ENCODE measurements at places on chromosomes 7 and 10.

DNA sequence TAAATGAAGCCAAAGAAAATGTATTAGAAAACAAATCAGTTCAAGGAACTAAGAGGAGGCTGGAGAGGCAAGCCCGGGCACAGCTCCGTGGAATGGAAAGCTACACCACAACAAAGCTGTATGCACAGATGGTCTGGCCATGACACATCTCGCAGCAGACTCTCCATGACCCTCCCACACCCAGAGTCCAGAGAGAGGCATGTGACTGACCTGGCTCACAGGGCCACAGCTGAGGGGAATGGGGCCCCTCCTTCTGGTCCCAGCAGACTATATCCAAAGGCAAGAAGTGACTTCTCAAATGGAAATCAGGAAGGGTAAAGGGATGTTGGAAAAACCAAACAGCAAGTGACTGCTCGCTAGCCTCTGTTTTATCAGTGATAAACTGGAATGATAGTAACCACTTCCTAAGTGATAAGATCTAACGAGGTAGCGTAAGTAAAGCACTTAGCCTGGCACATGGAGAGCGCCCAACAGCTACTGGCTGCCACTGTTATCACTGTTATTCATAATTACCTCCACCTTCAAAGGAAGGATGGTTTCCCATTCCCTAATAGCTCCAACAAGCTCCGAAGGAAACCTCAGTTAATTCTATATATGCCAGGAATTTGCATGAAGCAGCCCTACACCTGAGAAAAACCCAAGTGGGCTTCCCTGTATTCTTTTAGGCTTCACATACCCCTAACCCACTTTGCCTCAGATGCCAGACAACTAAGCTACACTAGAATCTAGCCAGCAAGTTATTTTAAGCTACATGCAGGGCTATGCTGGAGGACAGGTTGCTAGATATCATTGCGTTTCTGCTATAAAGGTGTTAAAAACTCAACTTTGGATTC lies 8.4 kb downstream of the OSBPL3 start:
- DNase-seq: no peak

DNA sequence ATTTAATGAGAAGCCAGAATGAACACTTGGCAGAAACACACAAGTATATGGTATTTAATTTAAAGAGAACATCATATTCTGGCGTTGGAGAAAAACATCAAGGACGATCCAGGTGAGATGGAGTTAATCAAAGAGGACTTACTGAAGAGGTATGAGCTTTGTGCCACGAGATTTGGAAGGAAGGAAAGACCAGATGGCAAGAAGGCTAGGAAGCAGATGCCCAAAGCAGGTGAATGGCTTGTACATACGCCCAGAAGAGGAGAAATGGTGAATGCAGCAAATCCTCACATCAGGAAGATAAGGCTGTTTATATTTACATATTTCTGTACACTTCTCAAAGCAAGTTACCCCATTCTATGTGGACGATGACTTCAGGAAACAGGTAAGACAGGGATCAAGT lies 163.9 kb upstream of the PLXNA4 start:
- DNase-seq: no peak

DNA sequence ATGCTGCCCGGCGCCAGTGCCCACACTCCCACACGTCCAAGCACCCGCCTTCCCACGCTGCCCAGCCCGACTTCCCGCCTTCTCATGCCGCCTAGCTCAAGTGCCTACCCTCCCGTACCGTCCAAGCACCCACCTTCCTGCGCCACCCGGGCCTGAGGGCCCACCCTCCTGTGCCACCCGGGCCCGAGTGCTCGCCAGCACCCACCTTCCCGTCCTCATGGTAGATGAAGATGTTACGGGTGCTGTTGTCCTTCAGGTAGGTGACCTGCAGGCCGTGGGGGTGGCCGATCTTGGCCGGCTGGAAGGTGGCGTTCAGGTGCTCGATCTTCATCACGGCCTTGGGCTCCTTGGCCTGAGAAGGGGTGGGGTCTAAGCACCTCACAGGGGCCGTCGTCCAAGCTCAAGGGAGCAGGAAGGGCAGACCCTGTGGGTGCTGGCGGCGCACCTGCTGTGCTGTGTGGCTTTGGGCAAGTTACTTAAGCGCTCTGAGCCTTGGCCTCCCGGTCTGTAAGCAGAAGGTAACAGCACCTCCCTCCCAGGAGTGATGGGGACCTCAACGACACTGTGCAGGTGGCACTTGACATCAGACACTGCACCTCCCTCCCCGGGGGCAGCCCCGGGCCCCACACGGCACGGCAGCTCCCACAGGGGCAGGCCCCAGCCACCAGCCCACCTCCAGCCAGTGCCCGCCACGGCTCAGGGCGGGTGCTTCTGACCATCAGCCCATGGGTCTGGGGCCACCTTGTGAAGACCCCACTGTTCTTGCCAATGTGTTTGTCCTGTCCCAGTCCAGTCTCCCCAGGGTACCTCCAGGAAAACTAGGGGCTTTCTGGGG lies 27.8 kb downstream of the GET4 start:
- no peak for DNase-seq

- DNase-seq: no peak
These were observed 33.6 kb upstream of the BICC1 start for GRCh38 chr10:58479045-58479444.

GRCh38 chr10:83607959-83608745 lies 531.2 kb upstream of the GHITM start:
- no peak for DNase-seq

GRCh38 chr10:131901181-131901829 lies 497 bp downstream of the PPP2R2D start:
- DNase-seq: peak; percentile 46
